ENCODE measurements at places on chromosomes 4 and X.

DNA sequence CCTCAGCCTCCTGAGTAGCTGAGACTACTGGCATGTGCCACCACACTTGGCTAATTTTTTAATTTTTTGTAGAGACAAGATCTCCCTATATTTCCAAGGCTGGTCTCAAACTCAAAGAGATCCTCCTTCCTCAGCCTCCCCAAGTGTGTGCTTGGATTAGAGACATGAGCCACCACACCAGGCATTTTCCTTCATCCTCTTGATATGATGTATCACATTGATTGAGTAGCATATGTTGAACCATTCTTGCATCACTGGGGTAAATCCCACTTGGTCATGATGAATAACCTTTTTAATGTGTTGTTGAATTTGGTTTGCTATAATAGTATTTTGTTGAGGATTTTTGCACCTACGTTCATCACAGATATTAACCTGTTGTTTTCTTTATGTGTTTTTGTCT lies 24.2 kb upstream of the PPM1K start:
- DNase-seq = no peak

DNA sequence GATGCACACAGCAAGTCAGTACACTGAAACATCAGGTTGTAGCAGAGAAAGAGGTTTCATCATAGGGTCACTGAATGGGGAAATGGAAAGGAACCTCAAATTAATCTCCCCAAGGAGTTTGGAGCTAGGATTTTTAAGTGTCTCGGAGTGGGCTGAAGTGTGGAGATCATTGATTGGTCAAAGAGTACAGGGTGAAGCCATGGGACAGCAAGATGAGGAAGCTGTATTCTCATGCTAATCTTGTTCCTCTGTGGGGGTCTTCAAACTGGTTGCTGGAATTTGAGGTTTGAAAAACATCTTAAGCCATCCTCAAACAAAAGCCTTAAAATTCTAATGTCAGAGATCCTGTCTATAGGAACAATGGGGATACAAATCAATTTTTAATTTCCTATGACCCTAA lies 78.8 kb upstream of the TEX13A start:
- no peak for DNase-seq

DNA sequence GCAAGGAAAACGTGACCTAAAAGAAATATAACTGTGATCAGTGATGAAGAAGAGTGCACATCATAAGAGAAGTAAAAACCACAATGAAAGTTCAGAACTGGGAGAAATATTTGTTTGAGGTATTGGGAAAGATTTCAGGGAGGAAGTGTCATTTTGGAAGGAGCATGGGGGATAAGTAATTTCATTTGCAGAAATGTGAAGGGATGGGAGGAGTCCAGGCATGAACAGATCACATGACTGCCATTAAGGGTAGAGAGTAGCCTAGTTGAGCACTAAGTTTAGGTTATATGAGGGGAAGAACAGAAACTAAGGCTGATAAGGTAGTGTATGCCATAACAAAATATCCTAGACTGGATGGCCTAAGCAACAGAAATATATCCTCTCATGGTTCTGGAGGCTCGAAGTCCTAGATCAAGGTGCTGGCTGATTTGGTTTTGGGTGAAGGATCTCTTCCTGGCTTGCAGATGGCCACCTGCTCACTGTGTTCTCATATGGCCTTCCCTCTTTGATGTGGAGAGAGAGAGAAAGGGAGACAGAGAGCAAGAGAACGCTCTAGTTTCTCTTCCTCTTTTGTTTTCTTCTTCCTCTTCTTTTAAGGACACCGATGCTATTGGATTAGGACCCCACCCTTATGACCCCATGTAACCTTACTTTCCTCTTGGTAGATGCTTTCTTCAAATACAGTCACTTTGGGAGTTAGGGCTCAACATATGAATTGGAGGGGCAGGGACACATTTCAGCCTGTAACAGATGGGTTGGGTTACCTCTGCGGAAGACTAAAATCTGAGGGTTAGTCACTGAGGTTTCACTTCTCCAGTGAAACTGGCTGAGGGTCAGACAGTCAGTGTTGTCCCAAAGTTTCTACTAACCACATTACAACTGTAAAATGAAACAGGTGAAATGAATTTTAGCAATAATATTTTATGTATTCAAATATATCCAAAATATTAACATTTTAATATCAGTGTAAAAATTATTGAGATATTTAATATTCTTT lies 77.9 kb downstream of the EGF start:
- no peak for DNase-seq

GRCh38 chr4:16663732-16664131 lies 234.7 kb downstream of the LDB2 start:
- no peak for DNase-seq

GRCh38 chr4:155676430-155676825 lies 9.8 kb downstream of the GUCY1A1 start:
- DNase-seq = no peak

DNA sequence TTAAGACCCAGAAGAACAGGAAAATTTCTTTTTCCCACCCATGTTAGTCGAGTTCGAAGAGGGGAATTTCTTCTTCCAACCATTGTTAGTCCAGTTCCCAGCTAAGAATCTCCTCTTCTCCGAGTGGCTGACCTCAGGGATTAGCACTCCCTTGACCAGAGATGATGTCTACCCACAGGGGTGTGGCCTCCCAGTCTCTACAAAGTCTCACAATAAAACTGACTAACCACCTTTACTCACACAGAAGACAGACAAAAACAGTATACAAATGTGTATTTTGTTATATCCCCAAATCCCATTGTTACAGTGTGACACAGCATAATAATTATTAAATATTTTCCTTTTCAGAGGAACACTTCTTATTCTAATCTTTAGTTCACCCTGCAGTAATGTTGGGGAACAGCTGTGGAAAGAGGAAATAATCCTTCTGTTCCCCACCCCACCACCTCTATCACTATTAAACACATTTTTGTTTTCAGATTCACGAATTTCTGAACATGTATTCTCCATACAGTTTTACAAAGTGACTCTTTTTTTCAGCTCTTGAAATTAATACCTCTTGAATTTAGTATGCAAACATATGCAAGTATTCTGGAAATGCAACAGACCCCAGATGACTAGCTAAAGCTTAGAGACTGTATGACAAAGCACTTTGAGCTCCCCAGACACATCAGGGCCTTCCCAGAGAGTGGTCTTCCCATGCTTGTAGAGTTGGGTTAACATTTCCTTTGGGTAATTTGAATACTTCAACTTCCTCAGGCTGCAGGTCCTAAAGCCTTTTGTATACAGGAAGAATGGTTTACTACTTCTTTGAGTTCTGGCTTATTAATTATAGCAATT lies 62.5 kb upstream of the NFKB1 start:
- DNase-seq = no peak

DNA sequence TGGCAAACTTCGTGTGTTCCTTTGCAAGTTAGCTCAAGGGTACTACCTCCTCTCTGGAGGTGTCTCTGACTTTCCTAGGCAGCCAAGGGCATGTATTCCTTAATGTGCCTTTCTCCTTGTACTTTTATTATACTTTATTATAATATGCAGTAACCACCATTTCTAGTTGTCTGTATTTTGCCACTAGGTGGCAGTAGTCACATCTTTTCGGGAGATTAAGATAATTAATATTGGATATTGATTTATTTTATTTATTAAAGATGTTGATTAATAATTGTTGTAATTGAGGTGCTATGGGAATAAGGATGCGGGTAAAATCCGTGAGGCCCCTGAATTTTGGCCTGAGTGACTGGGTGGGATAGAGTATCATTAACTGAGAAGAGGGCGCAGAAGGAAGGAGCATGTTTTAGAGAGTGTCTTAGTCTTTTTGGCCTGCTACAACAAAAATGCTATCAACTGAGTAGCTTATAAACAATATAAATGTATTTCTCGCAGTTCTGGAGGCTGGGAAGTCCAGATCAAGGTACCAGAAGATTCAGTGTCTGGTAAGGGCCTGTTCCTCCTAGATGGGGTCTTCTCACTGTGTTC lies 153.3 kb downstream of the TMEM164 start:
- DNase-seq = no peak

- DNase-seq = no peak
Measured at GRCh38 chr4:161721947-161722346, 441.9 kb downstream of the FSTL5 start.

- DNase-seq = no peak
Measured at GRCh38 chrX:44954562-44954961, 81.6 kb downstream of the KDM6A start.

- no peak for DNase-seq
Measured at GRCh38 chr4:5477613-5478012, 230.7 kb downstream of the EVC2 start.

DNA sequence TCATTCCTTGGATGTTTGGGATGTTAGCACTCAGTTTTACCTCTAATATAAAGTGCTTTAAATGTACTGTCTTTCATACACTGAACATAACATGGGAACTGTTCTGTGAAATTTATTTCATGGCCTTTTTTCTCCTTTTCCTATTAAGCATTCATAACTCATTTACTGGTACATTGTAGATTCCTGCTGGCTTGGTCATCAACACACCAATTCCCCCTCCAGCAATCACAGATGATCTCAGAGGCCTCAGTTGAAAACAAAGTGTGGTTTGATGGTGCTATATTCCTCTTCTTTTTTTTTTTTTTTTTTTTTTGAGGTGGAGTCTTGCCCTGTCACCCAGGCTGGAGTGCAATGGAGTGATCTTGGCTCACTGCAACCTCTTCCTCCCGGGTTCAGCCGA lies 61.9 kb upstream of the FAM47B start:
- DNase-seq = no peak

- no peak for DNase-seq
Measured at GRCh38 chr4:108060164-108060563, 70.5 kb downstream of the HADH start.

DNA sequence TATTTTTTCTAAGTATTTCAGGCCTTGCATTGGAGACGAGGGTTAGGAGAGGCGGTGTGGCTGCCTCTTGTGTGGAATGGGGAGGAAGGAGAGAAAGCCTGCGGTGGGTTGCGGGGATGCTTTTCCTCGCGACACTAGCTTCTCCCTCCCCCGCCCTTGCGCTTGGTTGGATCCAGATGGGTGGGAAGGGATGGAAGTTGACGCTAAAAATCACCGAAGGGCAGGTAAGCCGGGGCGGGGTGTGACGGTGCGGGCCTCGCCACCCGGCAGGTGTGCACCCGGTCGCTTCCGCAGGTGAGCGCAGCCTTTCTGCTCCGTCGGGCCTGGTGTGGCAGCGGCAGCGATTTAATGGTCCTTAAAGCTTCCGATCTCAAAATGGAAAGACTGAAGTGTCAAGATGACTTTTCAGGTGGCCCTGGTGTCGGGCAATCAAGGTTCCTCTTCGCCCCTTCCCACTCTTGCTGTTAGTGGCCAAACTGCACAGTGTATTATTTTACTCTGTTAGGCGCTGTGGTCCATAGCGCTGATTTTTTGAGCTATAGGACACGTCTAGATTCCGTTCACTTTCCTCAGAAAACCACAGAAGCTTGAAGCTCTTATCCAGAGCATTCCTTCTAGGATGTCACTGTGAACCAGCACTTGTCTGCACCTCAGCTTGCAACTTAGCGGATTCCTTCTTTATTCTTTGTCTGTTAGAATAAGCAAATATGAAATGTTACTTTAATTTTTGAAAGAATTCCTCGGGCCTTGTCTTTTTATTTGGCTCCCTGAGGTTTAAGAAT lies 765 bp downstream of the ENOPH1 start:
- DNase-seq = peak; percentile 64

GRCh38 chr4:11894977-11895376 lies 466.3 kb upstream of the HS3ST1 start:
- no peak for DNase-seq

DNA sequence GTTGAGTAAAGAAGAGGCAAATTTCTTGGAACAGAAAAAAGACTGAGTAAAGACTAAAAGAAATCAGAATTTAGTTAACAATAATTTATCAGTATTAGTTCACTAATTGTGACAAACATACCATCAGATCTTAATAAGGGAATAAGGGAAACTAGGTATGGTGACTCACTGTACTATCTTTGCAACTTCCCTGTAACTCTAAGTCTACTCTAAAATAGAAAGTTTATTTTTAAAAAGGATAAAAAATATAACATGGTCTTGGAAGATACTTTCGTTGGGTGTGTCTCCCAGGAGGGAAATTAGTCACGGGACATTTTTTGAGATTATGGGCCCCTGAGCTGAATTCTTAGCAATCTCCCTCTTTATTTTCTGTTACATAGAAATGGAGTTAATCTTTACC lies 97.3 kb downstream of the EMCN start:
- DNase-seq = no peak

DNA sequence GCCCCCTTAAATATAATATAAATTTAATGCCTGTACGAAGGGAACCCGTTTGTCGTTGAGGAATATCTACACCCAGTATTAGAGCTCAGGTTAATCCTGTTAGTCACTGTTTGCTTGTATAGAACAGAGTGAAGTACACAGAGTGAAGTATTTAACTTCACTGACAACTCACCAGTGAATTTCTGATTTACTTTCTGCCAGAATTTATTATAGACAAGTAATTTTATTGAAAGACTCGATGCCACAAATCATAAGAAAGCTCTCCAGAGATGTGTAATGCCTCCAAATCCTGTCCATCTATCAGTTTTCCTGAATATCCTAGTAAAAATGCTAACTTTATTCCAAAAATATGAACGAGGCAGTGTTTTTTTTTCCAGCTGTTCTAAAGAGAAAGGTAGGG lies 1.6 kb downstream of the GAB1 start:
- no peak for DNase-seq

GRCh38 chr4:70629469-70630090 lies 1.0 kb downstream of the ENAM start:
- DNase-seq = no peak

GRCh38 chr4:25320773-25321172 lies 8.2 kb downstream of the ZCCHC4 start:
- DNase-seq = no peak

DNA sequence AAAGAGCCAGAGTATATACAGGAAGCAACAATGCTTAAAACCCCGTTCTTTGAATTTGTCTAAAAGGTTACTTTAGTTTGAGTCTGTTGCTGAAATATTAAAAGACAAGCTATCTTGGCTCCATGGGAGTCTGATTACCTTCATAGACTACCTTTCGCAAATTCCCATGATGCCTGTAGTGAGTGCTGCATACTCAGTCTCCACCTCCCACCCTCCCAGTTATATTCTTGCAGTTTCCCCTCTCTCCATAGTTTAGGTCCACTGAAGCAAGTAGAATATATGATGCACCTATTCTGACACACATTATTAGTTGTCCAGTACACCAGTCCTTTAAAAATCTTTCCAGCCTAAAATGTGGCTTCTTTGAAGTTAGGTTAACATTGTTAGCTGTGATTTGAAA lies 2.4 kb downstream of the CNKSR2 start:
- DNase-seq = no peak

DNA sequence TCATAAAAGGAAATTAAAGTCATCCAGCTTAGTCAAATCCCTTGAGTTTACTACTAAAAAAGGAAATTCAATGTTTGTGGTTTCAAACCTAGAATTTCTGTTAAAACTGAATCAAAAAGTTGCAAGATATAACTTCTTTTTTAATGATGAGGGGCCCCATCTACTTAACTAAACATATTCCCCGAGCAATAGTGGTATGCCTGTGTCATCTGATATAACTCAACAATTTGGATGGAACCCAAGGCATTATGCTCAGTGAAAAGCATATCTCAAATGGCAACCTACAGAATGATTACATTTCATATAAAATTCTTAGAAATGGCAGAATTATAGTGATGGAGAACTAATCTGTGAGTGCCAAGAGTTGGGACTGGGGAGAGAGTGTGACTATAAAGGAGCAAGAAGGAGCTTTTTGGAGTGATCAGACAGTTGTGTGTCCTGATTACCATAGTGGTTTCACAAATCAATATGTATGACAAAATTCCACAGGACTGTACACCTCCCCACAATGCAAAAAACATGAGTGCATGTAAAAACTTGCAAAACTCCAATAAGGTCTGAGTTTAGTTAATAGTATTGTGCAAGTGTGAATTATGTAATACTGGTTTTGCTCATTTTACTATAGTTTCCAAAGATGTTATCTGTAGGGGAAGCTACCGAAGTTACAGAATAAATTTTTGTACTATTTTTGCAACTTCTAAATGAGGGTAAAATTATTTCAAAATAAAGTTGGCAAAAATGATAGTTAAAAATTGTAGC lies 323.2 kb downstream of the ARHGAP24 start:
- DNase-seq = no peak
